ENCODE measurements at places on chromosomes 16 and 17.

- no peak for DNase-seq
Measured at GRCh38 chr16:86541560-86541959, 13.5 kb downstream of the MTHFSD start.

DNA sequence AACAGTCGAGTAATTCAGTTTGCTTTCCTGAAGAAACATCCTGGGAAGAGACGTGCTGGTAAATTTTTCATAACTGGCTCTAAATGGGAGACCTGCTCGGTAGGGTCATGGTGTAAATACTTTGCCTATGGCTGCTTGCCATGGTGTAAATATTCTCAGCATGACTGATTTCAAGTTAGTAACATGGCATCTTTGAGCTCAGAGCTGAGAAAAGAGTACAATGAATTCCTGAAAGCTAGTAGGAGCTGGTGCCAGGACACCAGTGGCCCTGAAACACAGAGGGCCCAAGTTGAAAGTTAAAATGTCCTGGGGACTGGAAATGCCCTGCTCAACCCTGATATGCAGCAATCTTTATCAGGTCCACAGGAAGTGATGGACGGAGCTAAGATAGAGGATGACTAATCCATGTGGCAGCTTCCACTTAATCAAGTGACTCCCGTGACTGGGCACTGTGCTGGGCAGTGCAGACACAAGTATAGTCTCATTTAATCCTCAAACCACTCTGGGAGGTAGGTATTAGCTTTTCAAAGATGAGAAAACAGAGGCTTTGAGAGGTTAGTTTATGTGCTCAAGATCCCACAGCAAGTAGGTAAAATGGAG is 130.1 kb upstream of the ADAMTS18 start:
- peak; percentile 84 for DNase-seq

DNA sequence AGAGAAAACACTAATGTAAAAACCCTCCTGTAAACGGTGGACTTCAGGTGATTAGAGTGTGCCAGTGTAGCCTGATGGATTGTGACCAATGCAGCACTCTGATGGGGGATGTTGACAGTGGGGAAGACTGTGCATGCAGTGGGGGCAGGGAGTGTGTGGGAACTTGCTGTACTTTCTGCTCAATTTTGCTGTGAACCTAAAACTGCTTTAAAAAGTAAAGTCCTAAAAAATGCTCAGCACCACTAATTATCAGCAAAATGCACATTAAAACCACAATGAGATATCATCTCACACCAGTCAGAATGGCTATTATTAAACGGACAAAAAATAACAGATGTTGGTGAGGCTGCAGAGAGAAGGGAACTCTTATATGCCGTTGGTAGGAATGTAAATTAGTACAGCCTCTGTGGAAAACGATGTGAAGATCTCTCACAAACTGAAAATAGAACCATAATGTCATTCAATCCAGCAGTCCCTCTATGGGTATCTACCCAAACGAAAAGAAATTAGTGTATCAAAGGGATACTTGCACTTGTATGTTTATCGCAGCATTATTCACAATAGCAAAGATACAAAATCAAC is 9.7 kb upstream of the ULK2 start:
- no peak for DNase-seq

DNA sequence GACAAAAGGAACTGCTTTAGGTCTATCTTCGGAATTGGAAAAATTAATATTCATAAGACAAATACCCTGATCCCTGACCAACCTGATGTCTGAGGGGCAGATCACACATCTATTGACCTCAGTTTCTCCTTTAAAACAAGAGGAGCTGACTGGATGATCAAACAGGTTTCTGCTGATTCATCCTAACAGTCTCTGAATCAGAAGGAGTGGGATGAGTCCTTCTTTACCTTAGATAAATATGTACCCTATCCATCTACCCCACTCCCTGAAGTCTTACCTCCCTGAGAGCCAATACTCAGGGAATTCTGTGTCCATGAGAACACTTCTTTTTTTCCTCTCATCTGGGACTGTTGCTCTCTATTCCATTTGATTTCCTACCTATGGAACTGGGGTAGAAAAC is 80.3 kb upstream of the CRHR1 start:
- DNase-seq, result no peak

GRCh38 chr17:55668312-55668920 is 54.2 kb downstream of the TMEM100 start:
- DNase-seq, result peak; percentile 11

DNA sequence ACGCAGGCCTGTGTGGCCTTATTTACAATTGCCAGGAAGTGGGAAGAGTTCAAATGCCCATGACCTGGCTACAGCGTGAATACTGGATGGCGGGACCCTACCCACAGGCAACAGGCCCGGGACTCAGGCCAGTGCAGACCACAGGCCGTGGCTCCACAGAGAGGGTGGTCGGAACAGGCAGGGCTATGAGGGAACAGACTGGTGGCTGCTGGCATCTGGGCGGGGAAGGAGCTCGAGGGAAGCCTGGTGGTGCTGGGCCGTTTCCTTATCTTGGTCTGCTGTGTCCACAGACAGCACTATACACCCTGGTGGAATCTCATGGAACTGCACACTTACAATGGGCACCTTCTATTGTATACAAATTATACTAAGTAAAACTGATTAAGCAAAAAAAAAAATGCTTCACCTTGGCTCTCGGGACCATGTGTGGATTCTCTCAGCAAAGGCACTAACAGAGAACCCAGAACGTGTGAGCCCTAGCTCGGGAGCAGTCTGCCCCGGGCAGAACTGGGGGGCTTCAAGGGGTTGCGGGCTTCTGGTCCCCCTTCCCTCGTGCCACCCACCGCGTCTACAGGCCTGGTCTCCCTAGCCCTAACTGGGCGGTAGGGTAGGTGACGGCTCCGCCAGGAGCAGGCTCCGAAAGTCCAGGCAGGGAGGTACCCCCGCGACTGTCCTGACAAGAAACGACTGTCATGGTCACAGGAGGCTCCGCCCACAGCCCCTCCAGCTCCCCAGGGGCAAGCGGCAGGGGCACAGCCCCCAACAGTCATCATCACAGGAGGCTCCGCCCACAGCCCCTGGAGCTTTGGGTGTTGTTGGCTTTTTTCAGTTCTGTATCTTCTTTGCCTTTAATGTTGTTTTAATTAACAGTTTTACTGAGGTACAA is 21.8 kb downstream of the CEP131 start:
- DNase-seq, result peak; percentile 50

DNA sequence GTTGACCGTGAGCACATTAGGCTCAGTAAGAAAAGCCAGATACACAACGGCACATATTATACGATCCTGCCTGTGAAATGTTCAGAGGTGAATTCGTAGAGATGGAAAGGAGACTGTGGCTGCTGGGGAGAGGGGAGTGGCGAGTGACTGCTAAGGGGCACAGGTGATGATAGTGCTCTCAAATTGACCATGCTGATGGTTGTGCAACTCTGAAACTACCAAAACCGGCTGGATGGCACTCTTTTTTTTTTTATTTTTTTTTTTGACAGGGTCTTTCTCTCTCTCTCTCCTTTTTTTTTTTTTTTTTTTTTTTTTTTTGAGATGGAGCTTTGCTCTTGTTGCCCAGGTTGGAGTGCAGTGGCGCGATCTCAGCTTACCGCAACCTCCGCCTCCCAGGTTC is 8.1 kb upstream of the SEC14L5 start:
- DNase-seq, result no peak

DNA sequence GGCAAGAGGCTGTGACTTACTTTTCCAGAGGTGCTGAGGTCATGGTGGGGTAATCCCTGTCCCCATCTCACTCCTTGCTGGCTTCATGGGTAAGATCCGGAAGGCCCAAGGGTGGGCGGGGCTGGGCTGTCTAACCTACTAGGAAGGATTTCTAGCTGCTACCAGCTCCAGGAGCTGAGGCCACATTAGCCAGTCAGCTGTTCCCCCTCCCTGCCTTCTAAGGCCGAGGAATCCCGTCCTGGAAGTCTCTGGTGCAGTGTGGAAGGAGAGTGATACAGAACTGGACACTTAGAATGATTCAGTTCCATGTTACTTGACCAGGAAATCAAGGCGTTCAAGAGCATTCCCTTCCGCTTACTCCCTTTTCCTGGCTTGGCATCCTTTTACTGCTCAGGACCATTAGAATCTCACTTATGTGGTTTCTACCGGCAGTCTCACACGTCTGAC is 8.9 kb downstream of the GNGT2 start:
- peak; percentile 57 for DNase-seq

- peak; percentile 72 for DNase-seq
Measured at GRCh38 chr17:77585142-77585860, 373.2 kb upstream of the TNRC6C start.

DNA sequence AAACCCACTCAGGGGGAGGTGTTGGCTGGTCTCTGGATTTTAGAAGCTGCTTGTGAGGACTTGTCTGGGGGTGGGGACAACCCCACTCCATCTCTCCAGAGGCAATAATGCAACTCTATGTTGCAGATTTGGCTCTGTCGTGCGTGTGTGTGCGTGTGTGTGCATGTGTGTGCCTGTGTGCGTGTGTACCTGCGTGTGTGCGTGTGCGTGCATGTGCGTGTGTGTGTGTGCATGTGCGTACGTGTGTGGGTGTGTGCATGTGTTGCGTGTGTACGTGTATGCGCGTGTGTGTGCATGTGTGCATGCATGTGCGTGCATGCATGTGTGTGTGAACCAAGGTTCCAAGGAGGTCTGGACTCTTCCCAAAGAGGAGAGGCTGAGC is 120.4 kb upstream of the LHX1 start:
- no peak for DNase-seq

GRCh38 chr17:3221850-3222249 is 14.4 kb downstream of the OR1A1 start:
- no peak for DNase-seq

GRCh38 chr16:85416228-85417109 is 196.7 kb upstream of the GSE1 start:
- DNase-seq, result peak; percentile 21

DNA sequence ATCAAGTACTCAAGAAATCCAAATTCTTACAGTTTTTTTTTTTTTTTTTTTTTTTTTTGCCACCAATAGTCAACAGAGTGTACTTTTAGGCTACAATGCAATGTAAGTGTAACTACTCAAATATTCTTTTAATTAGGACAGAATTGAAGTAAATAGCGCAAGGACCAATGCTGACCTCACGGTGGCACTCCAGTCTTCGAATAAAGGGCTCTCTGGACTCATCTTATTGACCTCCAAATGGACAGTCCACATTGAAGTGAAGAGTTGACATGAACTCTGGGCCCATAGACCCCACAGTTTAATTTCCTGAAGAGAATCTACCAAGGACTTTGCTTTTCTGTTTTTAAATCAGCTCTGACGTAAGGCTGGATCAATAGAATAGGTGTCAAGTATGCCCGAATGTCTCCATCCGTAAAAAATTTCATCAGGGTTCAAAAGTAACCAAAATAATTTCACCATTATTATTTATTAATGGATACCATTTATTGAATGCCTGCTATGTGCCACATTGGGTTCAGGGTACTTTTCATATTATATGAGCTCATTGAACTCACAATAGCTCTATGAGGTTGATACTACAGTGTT is 7.3 kb upstream of the DDX52 start:
- peak; percentile 60 for DNase-seq

GRCh38 chr17:18218756-18219415 is 6.5 kb upstream of the LLGL1 start:
- DNase-seq, result peak; percentile 58

GRCh38 chr16:84585467-84585866 is 32.4 kb downstream of the COTL1 start:
- DNase-seq, result no peak
